ENCODE measurements at places on chromosomes 16 and 17.

- DNase-seq = no peak
Measured at GRCh38 chr16:77782694-77783093, 5.7 kb upstream of the VAT1L start.

DNA sequence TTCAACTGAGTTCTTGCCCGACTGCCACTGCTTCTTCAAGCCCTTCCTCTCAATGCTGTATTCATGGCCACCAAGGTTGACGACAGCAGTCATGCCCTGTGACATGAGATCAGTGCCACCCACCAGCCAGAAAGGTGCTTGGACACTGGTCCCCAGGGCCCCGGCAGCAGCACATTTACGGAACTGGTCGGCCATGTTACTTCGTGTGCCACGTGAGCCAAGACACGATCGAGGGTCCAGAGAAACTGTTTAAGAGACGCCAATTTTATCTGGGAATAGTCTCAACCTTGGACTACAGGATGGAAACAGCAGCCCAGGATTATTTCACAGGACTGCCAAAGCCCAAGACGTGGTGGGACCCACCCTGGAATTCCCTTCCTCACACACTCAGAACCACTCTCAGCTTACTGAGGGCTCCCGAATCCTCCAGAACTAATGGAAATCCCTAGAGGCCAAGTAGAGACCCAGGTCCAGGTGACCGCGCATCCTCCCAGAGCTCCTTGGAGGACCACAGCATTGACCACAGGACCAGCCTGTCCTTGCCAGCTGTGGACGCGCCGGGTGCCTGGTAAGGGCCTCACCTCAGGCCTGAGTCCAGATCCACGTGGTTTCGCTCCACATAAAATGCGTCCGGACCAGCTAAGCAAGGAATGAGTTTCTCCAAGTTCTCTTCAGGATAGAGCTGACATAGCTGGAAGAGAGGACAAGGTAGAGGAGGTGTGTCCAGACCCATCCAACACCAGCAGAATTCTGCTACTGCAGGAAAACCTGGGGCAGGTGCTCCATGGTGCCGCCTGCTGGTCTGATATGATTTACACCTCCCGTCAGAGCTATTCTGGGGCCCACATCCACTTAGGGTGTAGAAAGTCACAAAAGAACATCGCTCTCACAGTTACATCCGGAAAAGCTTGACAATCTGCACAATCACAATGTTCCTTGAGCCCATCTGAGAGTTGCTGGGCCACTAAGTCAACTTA lies 28.2 kb downstream of the MAP1LC3B start:
- DNase-seq = no peak

GRCh38 chr17:27569884-27570577 lies 61.0 kb upstream of the LGALS9 start:
- DNase-seq = no peak

- DNase-seq = no peak
Measured at GRCh38 chr17:57372156-57372555, 115.8 kb downstream of the MSI2 start.

GRCh38 chr17:36135465-36135864 lies 31.8 kb downstream of the CCL4 start:
- no peak for DNase-seq
